ENCODE measurements at places on chromosomes 2 and 18. TPM values are rescaled to one million over a fixed set of nuclear protein-coding genes. Genes with fewer than 3 reads are reported as not detected.

HRH4 gene
- total RNA-seq = not detected

ERMN gene
- 1.2 TPM for total RNA-seq

MAPRE2 gene
- total RNA-seq = 30.1 TPM

ARL6IP6 gene
- total RNA-seq = 28.5 TPM

- H3K36me3 ChIP-seq = no peaks in the 10 kb centered on the region
- no peak for DNase-seq
- no peaks in the 10 kb centered on the region for H3K4me1 ChIP-seq
- H3K27ac ChIP-seq = no peak overlapping the region
- no peaks in the 10 kb centered on the region for H3K27me3 ChIP-seq
- H3K4me3 ChIP-seq = no peak overlapping the region
Measured at GRCh38 chr2:4077017-4077416, 373.6 kb downstream of the DCDC2C start.
